ENCODE measurements at places on chromosomes 16 and 17.
A peak's percentile ranks its signal among the peaks of the same experiment; 100 is the strongest.

DNA sequence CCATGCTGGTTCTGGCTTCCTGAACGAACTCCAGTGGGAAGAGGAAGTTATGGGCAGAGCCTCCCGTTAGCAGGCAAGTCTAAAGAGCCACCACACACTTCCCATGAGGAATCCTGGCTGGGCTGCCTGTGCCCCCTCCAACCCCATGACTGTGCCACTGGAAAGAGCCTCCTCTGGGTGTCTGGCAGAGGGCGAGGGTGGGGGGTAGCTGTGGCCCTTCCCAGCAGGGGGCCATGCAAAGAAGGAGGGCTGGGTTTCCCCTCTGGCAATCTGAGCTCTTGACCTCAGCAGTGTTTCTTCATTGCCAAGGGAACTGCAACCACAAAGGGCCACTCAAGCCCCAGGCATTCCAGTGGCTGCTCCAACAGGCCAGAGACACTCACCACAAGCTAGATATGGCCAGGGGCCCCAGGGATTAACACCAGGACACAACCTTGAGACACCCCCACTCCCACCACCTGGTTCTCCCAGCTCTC is 1.7 kb upstream of the RRAD start:
- no peak for DNase-seq

GRCh38 chr17:69466905-69467667 is 52.6 kb downstream of the MAP2K6 start:
- no peak for DNase-seq

- no peak for DNase-seq
Measured at GRCh38 chr17:17647524-17648178, 33.6 kb upstream of the RAI1 start.

DNA sequence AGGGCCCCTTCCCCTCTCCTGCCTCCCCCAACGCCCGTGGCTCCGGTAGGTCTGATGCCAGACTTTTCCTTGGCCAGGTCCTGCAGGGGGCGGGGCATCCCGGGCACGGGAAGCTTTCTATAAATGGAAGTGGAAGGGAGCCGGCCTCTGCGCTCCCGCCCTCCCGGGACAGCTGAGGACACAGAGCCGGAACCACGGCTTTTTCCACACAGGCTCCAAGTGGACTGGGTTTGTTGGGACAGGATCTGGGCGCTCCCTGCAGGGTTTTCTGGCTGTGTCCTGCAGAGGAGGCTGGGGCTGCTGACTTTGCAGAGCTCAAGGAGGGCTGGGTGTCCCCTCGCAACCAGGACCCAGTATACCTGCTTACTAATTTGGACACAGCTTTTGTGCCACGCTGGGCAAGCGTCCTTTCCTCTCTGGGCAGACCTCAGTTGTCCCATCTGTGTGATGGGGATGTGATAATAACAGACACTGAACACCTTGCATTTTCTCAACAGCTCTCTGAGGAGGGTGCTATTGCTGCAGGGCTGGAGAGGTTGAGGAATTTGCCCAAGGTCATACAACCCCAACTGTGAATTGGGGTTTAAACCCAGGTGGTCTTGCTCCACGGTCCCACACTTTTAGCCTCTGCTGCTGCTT is 1.8 kb downstream of the TNS4 start:
- DNase-seq: peak; percentile 21

GRCh38 chr16:12672986-12673385 is 130.7 kb downstream of the CPPED1 start:
- no peak for DNase-seq

DNA sequence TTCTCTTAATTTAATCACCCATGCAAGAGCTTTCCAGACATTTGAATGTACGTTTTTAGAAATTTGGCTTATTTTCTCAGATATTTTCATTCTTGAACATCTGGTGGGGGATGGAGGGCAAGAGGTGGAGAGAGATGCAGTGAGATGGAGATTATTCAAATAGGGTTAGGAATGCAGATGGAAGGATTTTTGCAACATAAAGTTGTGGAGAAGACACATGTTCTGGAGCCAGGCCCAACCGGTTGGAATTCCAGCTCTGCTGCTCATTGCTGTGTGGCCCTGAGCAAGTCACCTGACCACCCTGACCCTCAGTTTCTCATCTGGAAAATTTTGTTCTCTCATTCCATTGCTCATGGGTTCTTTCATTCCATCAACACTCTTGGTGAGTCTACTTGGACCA is 66.9 kb downstream of the IRX3 start:
- no peak for DNase-seq

DNA sequence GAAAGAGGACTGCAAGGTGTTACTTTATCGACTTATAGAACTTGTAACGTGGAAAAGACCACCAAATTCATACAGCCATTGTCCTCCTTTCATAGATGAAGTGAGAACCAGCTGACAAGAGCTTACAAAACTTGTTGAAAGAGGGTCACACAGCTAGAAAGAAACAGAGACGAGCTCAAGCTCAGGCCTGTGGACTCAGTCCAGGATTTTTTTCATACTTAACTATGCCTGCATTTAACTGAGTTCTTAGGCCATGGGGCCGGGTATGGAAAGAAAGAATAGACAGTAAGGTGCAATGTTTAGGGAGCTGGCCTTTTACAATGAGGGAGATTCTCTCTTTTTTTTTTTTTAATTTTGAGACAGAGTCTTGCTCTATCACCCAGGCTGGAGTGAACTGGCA is 106.1 kb downstream of the ADAMTS18 start:
- DNase-seq: no peak

GRCh38 chr17:10899281-10899680 is 61.4 kb upstream of the PIRT start:
- no peak for DNase-seq

- DNase-seq: no peak
Measured at GRCh38 chr16:71711789-71712188, 12.7 kb downstream of the PHLPP2 start.

GRCh38 chr17:2803971-2804370 is 7.7 kb downstream of the RAP1GAP2 start:
- no peak for DNase-seq

GRCh38 chr16:21283521-21284289 is 5.6 kb upstream of the CRYM start:
- DNase-seq: no peak

- DNase-seq: peak; percentile 45
Measured at GRCh38 chr16:57245472-57246113, 534 bp downstream of the ARL2BP start.

- DNase-seq: no peak
Measured at GRCh38 chr17:50877838-50878237, 11.7 kb upstream of the TOB1 start.

- no peak for DNase-seq
Measured at GRCh38 chr16:61564716-61565115, 471.5 kb downstream of the CDH8 start.

- peak; percentile 58 for DNase-seq
Measured at GRCh38 chr16:52466994-52467393, 79.9 kb downstream of the TOX3 start.

GRCh38 chr17:4895657-4896331 is 3.5 kb upstream of the C17orf107 start:
- DNase-seq: no peak

DNA sequence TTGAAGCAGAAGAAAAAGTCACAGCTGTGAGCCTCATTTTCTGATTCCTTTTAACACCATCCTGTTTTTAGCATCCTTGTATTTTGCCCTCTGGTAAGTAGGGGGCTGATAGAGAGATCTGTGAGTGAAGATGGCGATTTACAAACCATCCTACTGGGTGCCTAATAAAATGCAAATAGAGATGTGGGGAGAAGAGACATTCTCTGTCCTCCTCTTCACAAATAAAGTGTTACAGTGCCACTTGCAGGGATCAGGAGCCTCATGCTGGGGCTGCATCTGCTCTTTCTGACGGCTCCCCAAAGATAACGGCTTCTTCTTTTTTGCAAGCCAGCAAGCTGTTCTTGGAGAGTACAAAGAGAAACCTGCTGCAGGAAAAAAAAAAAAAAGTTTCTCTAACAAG is 418.6 kb downstream of the TOX3 start:
- DNase-seq: peak; percentile 76

GRCh38 chr17:20063665-20064648 is 54.8 kb downstream of the SPECC1 start:
- peak; percentile 89 for DNase-seq

DNA sequence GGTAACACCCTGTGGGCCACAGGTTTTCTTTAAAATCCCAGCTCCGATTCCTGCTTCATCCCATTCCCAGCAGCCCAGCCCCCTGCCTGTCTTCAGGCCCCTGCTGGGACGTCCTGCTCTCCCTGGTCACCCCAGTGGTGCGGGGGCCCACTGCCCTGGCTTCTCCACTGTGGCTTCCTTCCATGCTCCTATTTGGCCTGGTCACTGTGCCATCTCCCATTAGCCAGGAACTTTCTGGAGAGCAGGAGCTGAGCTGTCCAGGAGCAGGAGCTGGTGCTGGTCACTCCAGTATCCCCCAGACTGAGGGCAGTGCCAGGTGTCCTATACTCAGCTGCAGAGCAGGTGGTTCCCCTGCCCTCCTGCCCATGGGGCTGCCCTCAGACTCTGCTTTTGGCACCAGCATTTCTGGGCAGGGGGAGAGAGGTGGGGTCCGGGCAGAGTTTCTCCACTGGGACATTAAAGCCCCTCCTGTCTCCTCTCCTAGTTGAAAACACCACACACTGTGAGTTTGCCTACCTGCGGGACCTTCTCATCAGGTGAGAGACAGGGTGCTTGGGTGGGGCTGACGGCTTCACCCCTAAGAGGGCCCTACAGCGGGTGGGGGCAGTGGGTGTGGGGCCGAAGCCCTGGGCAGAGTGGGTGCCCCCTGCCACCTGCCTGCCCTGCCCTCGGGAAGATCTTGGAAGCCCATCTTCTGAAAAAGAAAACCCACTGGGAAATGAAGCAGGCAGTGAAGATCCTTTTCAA is 356.2 kb downstream of the SEC14L1 start:
- no peak for DNase-seq

GRCh38 chr17:80694992-80695912 is 150.6 kb downstream of the RPTOR start:
- no peak for DNase-seq

GRCh38 chr17:55760643-55761355 is 9.9 kb downstream of the PCTP start:
- no peak for DNase-seq

DNA sequence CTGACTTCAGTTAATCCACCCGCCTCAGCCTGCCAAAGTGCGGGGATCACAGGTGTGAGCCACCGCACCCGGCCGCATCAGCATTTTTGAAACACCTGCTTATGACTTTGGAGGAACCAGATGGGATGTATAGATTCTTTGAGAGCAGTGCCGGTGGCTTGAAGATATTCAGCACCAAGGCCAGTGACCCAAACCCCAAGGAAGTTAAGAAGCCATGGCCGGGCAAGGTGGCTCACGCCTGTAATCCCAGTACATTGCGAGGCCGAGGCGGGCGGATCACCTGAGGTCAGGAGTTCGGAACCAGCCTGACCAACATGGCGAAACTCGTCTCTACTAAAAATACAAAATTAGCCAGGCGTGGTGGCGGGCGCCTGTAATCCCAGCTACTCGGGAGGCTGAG is 43.9 kb downstream of the TRARG1 start:
- DNase-seq: no peak

- DNase-seq: no peak
Measured at GRCh38 chr16:51121850-51122249, 29.2 kb downstream of the SALL1 start.

GRCh38 chr17:16917671-16918394 is 54.1 kb downstream of the TNFRSF13B start:
- no peak for DNase-seq

- DNase-seq: no peak
Measured at GRCh38 chr17:13558588-13558987, 43.1 kb downstream of the HS3ST3A1 start.

DNA sequence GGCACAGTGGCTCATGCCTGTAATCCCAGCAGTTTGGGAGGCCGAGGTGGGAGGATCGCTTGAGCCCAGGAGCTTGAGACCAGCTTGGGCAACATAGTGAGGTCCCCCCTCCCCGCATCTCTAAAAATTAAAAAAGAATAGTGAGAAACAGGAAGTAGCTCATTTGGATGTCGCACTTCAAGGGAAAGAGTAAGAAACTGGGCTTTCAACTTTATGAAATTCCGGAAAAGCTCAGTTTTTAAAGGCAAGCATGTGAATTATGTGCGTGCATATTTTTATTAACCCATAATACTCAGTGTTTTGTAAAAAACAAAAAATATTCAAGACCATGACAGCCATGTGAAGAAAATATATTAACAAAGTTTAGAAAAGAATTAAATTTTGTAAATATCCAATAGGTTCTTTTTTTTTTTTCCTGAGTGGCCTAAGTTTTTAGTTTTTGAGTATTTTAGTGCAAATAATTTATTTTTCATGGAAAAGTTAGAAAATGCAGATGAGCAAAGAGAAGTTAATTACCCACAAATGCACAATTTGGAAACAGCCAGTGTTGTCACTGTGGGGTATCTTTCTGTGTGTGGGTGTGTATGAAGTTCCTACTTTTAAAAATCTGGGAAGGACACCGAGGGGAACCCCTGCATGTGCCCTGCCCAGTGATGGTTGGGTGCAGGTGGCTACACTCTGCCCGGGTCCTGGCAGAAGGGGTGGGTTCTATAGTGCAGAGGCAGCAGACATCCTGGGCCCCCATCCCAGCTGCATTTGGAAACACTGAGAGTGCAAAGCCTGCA is 40.0 kb downstream of the CIBAR2 start:
- no peak for DNase-seq

- no peak for DNase-seq
Measured at GRCh38 chr17:70677783-70678647, 508.7 kb downstream of the KCNJ2 start.

DNA sequence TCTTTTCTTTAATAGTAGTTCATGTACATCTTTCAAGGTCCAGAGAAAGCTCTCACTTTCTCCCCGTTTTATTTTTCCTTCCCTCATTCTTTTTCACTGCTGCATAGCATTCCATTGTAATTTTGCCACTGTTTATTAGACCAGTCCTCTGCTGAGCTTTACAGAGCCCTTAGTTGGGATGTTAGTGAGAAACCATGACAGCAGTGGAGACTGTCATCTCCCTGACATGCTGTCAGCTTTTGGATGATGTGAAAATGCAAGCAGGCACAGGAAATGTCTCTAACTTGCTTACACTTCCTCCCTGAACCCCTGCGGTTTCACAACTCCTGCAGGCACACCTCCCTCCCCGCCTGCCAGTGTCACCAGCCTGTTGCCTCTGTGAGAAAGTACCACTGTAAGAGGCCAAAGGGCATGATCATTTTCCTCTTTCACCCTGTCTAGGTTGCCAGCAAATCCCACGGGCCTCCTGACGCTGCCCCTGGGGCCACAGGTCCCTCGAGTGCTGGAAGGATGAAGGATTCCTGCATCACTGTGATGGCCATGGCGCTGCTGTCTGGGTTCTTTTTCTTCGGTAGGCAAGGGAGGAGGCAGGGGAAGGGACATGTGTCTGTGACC is at the start of gene ITGAL:
Gene ITGAL (plus strand): TSS at position 415 of the 615 bp plus-strand sequence. CDS start 96 bp downstream, at position 511.
- peak; percentile 62 for DNase-seq

- DNase-seq: no peak
Measured at GRCh38 chr16:1450841-1451240, 6.5 kb upstream of the CCDC154 start.
